ENCODE measurements at places on chromosomes 16 and 17. TPM values are rescaled to one million over a fixed set of nuclear protein-coding genes. Genes with fewer than 3 reads are reported as not detected.

DNA sequence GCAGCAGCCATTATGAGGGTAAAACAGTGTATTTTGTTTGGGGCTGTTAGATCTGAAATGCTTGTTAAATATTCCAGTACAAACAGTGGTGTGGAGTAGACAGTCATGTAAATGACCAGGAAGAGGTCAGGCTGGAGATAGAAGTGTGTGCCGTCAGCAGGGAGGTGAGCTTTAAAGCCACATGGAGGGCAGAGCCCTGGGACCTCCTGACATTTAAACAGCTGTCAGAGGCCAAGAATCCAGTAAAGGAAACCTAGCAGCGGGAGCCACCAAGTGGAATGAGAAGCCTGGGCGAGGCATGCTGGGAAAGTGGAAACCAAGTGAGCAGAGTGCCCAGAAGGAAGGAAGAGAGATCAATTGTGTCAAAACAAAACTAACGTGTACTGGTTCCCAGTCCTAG lies 26.8 kb downstream of the C17orf67 start:
- DNase-seq, result no peak

Gene ADORA2B
- 1.3 TPM for total RNA-seq

- peak; percentile 79 for DNase-seq
Observed at GRCh38 chr17:64357191-64357981, 33.3 kb downstream of the PECAM1 start.

- DNase-seq, result no peak
Observed at GRCh38 chr16:6645768-6646568, 686.7 kb upstream of the RBFOX1 start.

Gene C17orf75
- total RNA-seq, result 21.6 TPM

GRCh38 chr16:66774981-66775380 lies 23.6 kb upstream of the DYNC1LI2 start:
- DNase-seq, result no peak

GRCh38 chr16:76118344-76118743 lies 158.9 kb upstream of the CNTNAP4 start:
- DNase-seq, result no peak

DNA sequence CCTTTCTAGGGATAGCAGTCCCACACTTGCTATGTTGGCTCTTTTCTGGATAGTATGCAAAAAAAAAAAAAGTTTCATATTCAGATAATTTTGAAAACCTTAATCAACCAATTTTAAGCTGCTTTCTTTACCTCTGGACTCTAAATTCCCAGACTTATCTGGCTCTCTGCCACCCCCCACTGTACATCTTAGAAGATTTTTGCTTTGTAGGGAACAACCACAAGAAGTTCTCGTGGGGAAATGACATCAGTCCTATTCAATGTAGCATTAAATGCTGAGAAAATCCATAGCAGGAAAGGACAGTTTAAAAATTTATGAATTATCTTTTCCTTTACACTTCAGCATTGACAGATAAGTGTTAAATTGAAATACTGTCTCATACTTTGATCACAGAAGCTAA lies 562.7 kb upstream of the HSBP1 start:
- no peak for DNase-seq

Gene CACNB1
- 11.8 TPM for total RNA-seq

GRCh38 chr17:48484256-48484655 lies 46.6 kb downstream of the HOXB1 start:
- DNase-seq, result no peak

DNA sequence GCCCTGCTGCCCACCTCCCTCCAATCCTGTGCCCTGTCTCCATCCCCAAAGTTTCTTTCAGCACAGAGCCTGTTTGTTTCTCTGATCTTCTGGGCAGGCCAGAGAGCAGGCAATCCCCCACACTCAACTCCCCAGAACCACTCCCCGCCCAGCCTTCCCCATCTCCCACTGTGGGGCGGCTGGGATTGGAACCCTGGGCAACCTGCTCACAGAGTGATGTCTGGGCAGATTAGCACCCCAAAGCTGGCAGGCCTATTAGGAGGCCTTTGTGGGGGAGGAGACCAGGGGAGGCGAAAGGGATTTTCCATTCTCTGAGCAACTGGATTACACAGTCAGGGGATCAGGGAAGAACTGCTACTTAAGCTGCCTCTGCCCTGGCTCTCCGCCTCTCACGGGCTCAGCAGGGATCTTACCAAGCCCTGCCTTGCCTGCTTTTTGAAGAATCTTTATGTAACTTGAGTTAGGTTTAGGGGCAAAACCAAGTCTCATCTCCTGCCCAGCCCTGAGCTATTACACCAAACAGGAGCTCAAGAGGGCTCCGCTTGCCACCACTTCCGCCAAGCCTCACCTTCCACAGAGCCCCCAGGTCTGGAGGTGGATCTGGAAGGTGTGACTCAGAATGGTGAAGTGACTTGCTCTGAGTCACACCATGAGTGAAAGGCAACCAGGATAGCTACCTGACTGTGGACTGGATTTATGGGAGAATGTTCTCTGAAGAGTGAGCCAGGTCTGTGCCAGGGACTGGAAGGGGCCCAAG lies 16.0 kb upstream of the LHX1 start:
- DNase-seq, result no peak

Gene NOS2
- 0.16 TPM for total RNA-seq

GRCh38 chr16:21656795-21657768 lies 4.7 kb upstream of the IGSF6 start:
- no peak for DNase-seq

DNA sequence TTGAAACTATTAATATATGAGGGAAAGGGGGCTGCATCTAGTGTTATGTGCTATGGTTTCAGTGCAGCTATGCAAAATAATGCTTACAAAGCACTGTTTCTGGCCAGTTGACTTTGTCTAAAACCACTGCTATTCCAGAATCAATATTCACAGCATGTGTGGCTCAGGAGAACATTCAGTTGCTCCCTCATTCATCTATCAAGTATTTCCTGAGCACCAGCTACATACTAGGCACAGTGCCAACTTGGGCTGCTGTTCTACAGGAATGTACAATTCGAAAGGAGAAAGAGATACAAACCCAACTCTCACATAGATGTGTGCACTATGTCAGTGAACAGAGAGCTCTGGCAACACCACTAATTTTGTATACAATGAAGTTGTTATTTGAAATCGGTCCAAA lies 183.0 kb downstream of the PHKB start:
- no peak for DNase-seq

Gene SDR42E2
- total RNA-seq, result not detected

DNA sequence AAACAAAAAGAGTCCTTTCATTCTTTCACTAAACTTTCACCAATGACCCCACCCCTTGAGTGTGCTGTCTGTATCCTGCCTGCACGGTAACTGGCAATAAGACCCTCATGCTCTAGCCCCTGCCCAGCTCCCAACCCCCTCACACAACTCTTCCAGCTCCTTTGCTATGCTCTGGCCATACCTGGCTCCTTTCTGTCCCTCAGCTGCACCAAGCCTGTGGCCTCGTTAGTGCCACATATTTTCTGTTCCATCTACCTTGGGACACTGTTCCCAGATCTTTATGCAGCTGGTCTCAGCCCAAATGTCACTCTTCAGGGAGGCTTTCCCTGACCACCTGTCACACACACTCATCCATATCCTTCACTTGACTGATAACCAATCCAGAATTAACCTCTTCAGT lies 47.3 kb downstream of the C16orf82 start:
- no peak for DNase-seq

GRCh38 chr16:28280881-28281836 lies 11.2 kb upstream of the SBK1 start:
- DNase-seq, result no peak

Gene CORO1A
- total RNA-seq, result 7.4 TPM

GRCh38 chr17:62823111-62823893 lies 15.2 kb upstream of the MARCHF10 start:
- DNase-seq, result no peak

- no peak for DNase-seq
Observed at GRCh38 chr17:57269052-57269451, 12.7 kb downstream of the MSI2 start.

DNA sequence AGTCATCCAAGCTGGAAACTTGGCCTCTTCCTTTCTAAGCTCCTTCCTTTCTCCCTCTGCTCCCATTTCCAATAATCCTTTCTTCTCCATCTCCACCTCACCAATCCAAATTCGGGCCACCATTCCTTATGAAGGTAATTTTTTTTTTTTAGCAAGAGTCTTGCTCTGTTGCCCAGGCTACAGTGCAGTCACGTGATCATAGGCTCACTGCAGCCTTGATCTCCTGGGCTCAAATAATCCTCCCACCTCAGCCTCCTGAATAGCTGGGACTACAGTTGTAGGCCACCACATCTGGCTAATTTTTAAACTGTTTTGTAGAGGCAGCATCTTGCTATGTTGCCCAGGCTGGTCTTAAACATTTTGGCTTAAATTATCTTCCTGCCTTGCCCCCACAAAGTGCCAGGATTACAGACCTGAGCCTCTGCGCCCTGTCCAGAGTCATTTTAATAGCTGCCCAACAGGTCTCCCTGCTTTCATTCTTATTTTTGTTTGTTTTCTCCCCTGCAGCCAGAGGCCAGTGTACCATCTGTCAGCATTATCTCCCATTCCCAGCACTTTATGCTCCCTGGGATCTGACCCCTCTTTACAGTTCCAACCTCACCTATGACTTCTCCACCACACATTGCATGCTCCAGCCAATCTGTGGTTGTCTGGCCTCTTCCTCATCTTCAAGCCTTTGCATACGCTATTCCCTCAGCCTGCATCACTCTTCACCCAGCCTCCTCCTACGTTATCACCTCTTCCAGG lies 2.3 kb upstream of the GP2 start:
- no peak for DNase-seq

- DNase-seq, result no peak
Observed at GRCh38 chr17:29570521-29570920, 2.0 kb downstream of the TP53I13 start.

- no peak for DNase-seq
Observed at GRCh38 chr16:2035431-2036199, 8.9 kb downstream of the NHERF2 start.

Gene CIITA
- total RNA-seq, result 7.2 TPM

Gene JPH3
- total RNA-seq, result 0.11 TPM

Gene MYH8
- total RNA-seq, result 0.05 TPM

DNA sequence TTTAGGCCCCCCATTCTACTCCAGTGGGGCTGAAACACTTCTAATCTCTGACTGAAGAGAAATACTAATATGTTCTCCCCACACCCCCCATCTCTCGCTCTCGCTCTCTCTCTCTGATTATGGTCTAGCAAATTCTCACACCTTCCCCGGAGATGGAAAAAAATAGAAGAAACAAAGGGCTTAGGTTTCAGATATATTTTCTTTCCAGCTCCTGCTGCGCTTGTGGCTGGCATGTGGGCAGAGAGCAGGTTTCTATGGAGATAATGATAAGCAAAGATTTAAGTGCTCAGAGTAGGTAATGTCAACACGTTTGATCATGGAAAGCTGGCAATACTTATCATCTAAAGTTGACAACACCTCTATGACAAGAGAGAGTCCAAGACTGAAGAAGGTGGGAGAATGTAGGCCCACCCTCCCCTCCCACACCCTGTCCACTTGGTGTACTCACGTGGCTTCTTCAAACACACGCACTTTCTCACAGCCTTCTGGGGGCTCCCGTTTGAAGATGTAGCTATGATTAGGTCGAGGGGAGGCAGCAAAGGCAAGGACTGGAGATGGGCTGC lies 8.0 kb upstream of the SLC35B1 start:
- DNase-seq, result no peak

Gene TP53TG3D
- total RNA-seq, result 0.81 TPM

Gene LGALS9C
- not detected for total RNA-seq

GRCh38 chr17:45341533-45342158 lies 24.8 kb upstream of the MAP3K14 start:
- DNase-seq, result peak; percentile 78

Gene SLC6A2
- not detected for total RNA-seq

- DNase-seq, result no peak
Observed at GRCh38 chr17:77926981-77927380, 31.5 kb upstream of the TNRC6C start.

Gene ZNF385C
- total RNA-seq, result 0.13 TPM

Gene KCTD13
- 10.7 TPM for total RNA-seq

Gene RANGRF
- 23.7 TPM for total RNA-seq

DNA sequence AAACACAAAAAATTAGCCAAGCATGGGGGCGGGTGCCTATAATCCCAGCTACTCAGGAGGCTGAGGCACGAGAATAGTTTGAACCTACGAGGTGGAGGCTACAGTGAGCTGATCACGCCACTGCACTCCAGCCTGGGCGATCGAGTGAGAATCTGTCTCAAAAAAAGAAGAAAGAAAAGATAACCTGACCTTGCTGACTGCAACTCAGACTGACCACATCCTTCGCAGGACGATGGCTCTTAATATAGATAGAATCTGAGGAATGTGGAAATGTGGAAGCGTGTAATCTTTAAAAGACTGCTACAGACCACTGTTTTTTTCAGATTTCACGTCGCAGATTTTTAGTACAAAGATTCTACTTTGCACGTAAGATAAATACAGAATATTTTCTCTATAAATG lies 37.8 kb downstream of the KLHDC4 start:
- DNase-seq, result no peak

GRCh38 chr16:2966043-2966807 lies 2.1 kb downstream of the KREMEN2 start:
- DNase-seq, result no peak

DNA sequence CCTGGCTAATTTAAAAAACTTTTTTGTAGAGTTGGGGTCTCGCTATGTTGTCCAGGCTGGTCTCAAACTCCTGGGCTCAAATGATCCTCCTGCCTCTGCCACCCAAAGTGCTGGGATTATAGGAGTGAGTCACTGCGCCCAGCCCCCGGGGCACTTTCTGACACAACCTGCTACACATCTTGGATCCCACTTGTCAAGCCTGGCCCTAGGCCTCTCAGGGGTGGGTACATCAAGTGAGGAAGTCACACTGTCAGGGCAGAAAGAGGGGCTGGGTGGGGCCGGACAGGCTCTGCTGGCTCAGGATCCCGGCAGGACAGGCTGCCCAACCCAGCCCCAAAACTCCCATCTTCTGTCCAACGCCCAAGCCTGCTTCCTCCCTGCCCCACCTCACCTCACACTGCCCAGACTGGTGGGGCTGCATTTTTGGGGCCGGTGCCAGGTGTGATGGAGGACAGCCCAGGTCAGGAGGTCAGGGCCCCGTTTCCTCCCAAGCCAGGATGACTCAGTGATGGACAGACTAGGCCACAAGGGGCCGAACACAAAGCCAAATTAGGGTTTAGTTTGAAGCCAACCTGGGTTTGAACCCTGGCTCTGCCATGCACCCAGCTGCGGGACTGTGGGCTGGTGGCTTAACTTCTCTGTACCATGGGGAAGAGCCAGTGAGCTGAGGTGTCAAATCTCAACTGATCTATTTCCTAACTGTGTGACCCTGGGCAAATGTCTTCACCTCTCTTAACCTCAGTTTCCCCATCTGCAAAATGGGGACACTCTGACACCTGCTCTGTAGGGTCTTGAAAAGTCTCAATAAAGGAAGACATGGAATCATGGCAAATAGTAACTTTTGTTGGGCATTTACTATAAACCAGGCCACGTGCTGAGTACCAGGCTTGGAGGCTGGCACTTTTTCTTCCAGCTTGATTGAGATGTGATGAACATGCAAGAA lies 8.9 kb upstream of the PPL start:
- no peak for DNase-seq

Gene PYDC1
- not detected for total RNA-seq

- no peak for DNase-seq
Observed at GRCh38 chr17:10563991-10564660, 14.7 kb upstream of the MYH2 start.

Gene GDPD3
- 3.0 TPM for total RNA-seq

Measured in cardiac septum (tissue), 1 donor.